HepG2 (cell line): ENCODE measurements at places on chromosomes 6 and 20. TPM values are rescaled to one million over a fixed set of nuclear protein-coding genes. Genes with fewer than 3 reads are reported as not detected.

DNA sequence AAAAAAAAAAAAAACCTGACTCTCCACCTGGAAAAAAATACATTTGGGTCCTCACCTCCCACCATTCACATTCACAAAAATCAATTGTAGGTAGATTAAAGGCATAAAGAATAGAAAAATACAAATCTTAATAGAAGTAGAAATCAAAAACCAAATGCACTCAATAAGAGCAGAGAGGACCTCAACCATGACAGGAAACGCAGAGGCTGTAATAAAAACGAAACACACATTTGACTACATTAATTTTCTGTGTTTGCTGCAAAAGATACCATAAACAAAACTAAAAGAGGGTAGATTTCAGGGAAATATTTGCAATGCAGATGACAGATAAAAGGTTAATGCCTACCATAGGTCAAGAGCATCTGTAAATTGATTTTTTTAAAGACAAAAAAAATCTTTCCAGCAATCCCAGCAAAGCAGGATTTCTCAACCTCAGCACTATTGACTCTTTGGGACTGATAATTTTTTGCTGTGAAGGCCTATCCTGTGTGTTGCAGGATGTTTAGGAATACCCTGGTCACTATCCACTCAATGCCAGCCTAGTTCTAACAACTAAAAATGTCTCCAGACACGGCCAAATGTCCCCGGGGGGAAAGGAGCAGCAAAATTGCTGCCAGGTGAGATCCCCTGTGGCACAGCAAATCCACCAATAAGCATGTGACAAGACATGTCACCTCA is 9.1 kb downstream of the ETV7 start:
- H3K4me1 ChIP-seq = no peaks in the 10 kb centered on the region
- H3K4me3 ChIP-seq = no peak overlapping the region
- peaks cover 42% of the 10 kb centered on the region for H3K27me3 ChIP-seq
- H3K36me3 ChIP-seq = no peaks in the 10 kb centered on the region

DNA sequence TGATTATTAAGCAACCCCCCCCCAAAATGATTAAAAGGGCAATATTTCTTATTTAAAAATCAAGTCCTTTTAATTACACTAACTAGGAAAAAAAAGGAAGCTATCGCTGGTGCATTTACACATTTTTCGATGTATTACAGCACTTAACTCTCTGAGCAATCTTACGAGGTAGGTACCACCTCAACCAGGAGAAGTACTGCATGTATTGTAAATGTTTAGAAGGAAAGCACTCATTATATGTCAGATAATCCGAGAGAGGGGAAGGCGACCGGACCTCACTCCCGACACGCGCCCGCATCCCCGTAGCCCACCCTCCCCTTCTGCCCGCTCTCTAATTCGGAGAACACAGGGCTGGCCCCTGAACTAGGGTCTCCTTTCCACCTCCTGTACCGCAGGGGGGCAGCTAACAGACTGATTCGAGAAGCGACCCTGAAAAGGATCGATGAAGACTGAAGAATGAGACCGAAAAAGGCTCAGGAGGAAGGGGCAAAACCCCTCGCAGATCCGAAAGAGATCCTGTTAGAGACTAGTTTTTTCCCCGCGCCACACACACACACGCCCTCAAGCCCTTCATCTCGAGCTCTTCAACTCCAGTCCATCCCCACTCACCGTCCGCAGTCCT is 337 bp downstream of the ESF1 start:
- peaks cover 62% of the 10 kb centered on the region for H3K4me1 ChIP-seq
- no peaks in the 10 kb centered on the region; the same call in 2 of the 3 replicates for H3K27me3 ChIP-seq
- H3K4me3 ChIP-seq = peak overlapping the region; percentile 84
- no peak for DNase-seq
- H3K36me3 ChIP-seq = peaks cover 13% of the 10 kb centered on the region

Gene SLC17A2
- total RNA-seq = 7.0 and 11.2 TPM in 2 replicates

DNA sequence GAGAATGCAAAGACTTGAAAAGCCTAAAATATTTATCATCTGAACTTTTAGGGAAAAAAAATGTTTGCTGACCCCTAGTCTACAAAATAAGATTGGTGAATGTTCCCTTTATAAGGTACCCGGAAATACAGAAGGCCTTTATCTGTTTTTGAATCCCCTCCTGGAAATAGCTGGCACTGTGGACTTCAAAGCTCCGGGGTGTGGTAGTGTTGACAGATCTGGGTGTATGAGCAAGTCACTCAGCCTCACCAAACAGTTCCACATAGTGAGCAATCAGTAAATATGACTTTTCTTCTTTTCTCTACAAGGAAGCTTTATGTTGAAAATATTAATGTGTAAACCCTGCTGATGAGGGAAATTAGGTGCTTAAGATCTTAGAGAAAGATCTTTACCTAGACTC is 29.2 kb upstream of the HTR1B start:
- peak; percentile 39 for DNase-seq
- peaks cover 13% of the 10 kb centered on the region for H3K4me1 ChIP-seq

Gene PRDM13
- total RNA-seq = not detected in 2 replicates

DNA sequence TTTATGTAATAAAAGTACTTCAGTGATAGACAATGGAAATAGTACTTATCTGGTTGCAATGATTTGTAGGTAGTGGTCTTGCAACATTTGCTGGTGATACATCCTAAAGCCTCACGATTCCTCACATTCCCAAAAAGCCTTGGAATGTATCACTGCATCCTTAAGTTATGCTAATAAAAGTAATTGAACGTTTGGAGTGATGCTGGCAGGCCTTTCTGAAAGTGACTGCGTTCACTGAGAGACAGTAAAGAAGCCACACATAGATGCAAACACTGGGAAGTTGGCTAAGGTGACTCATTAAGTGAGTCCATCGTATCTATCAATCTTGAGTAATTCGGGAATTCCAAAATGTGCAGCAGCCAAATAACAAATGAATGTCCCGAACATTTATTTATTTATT is 444.1 kb upstream of the SOX4 start:
- no peaks in the 10 kb centered on the region for H3K36me3 ChIP-seq
- H3K4me1 ChIP-seq = peaks cover 14% of the 10 kb centered on the region
- H3K27ac ChIP-seq = no peak overlapping the region
- DNase-seq = no peak
- no peaks in the 10 kb centered on the region for H3K27me3 ChIP-seq
- no peak overlapping the region for H3K4me3 ChIP-seq

Gene PLAGL2
- total RNA-seq = 15.3 and 26.5 TPM in 2 replicates

Gene GLP1R
- not detected in 2 replicates for total RNA-seq

GRCh38 chr6:3119040-3119723 is 671 bp downstream of the BPHL start:
- H3K27me3 ChIP-seq = no peaks in the 10 kb centered on the region; the same call in 2 of the 3 replicates
- H3K36me3 ChIP-seq = no peaks in the 10 kb centered on the region; the same call in 1 of the 2 replicates
- peak overlapping the region; percentile 88 for H3K27ac ChIP-seq
- peak overlapping the region; percentile 84 for H3K4me3 ChIP-seq

DNA sequence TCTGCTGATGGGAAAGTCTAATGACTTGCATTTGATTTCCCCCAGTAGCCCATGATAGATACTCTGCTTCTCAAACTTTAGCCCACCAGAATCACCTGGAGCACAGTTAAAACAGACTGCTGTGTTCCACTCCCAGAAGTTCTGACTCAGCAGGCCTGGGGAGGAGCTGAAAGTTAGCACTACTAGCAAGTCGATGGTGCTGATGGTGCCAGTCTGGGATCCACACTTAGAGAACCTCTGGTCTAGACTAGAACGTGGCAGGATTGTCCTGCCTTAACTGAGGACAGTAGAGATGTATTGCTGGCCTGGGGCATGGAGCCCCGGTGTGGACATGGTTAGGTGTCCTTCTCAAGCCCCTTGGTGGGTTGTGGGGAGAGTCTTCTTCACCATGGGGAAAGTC is 8.7 kb downstream of the TOX2 start:
- H3K36me3 ChIP-seq = no peaks in the 10 kb centered on the region
- H3K27ac ChIP-seq = no peak overlapping the region
- no peak for DNase-seq
- no peaks in the 10 kb centered on the region for H3K4me1 ChIP-seq
- peaks cover 60% of the 10 kb centered on the region for H3K27me3 ChIP-seq

Gene SYTL3
- total RNA-seq = 0.11 and 0.17 TPM in 2 replicates

- peaks cover 27% of the 10 kb centered on the region for H3K4me1 ChIP-seq
- H3K4me3 ChIP-seq = no peak overlapping the region
- no peaks in the 10 kb centered on the region for H3K36me3 ChIP-seq
These were observed 392 bp downstream of the TRIM31 start for GRCh38 chr6:30112402-30112994.

- H3K27me3 ChIP-seq = no peaks in the 10 kb centered on the region
- H3K27ac ChIP-seq = no peak overlapping the region
- DNase-seq = no peak
- no peaks in the 10 kb centered on the region for H3K4me1 ChIP-seq
These were observed 16.1 kb upstream of the HMGN3 start for GRCh38 chr6:79250559-79250958.

Gene DDX43
- not detected in 2 replicates for total RNA-seq

DNA sequence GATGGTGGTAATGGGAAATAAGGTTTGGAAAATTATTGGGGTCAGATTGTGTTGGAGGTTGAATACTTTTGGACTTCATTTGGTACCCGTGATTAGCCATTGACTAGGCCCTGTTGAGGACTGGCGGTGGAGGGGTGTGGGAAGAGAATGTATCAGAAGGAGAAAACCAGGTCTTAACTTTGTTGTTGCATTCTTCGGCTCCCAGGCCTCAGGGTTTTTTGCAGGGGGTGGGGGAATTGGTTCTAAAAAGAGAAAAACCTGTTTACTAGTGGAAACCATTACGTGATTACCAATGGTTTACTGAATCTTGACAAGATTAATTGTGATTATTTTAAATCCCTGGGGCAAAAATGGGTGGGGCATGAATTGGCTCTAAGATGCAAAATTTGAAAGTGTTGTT is 85.1 kb downstream of the PHF20 start:
- H3K4me3 ChIP-seq = no peak overlapping the region
- no peak for DNase-seq
- H3K27ac ChIP-seq = no peak overlapping the region
- no peaks in the 10 kb centered on the region for H3K27me3 ChIP-seq
- H3K4me1 ChIP-seq = peaks cover 10% of the 10 kb centered on the region

- H3K4me3 ChIP-seq = no peak overlapping the region
- H3K36me3 ChIP-seq = no peaks in the 10 kb centered on the region
- no peaks in the 10 kb centered on the region for H3K27me3 ChIP-seq
- no peak for DNase-seq
- no peak overlapping the region for H3K27ac ChIP-seq
- H3K4me1 ChIP-seq = no peaks in the 10 kb centered on the region
These were observed 194.0 kb downstream of the PKHD1 start for GRCh38 chr6:51893366-51893765.

Gene BPIFB2
- 27.4 and 54.5 TPM in 2 replicates for total RNA-seq

GRCh38 chr6:5050009-5050408 is 35.1 kb upstream of the PPP1R3G start:
- no peak for DNase-seq
- H3K27me3 ChIP-seq = no peaks in the 10 kb centered on the region
- no peaks in the 10 kb centered on the region for H3K36me3 ChIP-seq

DNA sequence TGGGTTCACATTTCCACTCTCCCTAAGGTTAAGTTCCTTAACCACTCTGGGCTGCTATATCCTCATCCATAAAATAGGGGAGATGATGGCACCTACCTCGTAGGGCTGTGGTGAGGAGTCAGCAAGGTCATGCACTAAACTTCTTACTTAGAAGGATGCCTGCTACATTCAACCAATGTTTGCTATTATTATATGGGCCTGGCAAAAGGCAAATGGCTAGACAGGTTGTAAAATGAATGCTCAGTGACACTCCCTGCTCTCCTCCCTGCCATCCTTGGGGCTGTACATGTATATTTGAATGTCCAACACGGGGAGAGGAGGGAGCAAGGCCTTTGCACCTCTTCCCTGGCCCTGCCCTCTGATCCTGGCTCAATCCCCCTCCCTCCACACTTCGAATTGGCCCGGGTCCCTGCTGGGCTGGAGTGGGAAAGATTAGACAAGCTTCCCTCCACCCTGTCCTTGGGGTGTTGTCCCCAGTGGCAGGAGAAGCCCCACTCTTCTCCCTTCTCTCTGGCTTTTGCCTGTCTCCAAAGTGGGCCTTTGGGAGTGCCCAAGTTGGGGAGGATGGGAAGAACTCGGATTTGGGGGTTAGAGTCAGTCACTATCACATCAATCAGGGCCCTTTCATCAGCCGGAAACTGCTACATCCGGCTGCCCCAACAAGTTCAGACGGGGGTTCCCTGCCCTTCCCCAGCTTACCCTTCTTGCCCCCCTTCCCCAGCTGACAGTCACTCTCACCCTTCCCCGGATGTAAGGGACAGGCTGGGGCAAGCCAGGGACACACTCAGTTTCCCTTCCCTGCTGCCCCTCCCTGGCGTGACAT is 36.3 kb upstream of the VEGFA start:
- no peak for DNase-seq
- H3K4me3 ChIP-seq = no peak overlapping the region
- no peaks in the 10 kb centered on the region for H3K36me3 ChIP-seq
- no peaks in the 10 kb centered on the region for H3K27me3 ChIP-seq

DNA sequence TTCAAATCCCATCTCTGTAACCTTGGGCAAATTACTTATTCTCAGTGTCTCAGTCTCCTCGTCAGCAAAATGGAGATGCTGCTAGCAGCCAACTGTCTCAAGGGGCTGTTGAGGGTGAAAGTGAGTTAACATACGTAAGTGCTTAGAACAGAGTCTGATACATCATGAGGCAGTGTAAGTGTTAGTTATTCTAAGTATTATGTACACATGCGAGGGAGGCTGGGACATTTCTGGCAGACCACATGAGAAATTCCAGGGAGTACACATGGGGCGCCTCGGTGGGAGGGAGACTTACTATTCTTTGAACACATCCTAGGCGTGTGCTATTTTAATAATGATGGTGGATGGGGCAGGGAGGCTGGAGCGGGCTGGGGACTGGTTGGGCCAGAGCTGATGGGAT is 99.1 kb downstream of the DLGAP4 start:
- H3K27ac ChIP-seq = no peak overlapping the region
- H3K4me1 ChIP-seq = no peaks in the 10 kb centered on the region
- H3K27me3 ChIP-seq = no peaks in the 10 kb centered on the region
- DNase-seq = no peak
- H3K36me3 ChIP-seq = no peaks in the 10 kb centered on the region

DNA sequence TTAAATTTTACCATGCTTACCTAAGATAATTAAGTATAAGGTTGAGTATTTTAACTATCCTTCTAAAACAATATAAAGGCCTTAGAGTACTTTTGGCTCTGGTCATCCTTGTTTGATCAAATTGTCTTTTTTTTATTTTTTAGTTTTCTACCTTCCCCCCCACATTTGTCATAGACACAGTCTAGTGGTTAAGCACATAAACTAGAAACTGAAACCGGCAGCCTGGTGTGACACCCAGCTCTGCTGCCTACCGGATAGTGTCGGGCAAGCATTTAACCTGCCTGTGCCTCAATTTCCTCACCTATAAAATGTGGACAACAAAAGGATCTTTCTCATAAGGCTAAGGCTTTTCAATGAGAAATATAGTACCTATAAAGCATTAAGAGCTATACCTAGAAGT is 21.6 kb upstream of the TULP4 start:
- no peak overlapping the region for H3K27ac ChIP-seq
- peaks cover 44% of the 10 kb centered on the region for H3K4me1 ChIP-seq
- no peak for DNase-seq
- no peak overlapping the region for H3K4me3 ChIP-seq
- H3K27me3 ChIP-seq = no peaks in the 10 kb centered on the region

- no peaks in the 10 kb centered on the region for H3K27me3 ChIP-seq
- DNase-seq = no peak
- no peaks in the 10 kb centered on the region for H3K36me3 ChIP-seq
These were observed 116.9 kb upstream of the SCGN start for GRCh38 chr6:25534942-25535631.

GRCh38 chr20:48816282-48817205 is 11.3 kb downstream of the PREX1 start:
- DNase-seq = no peak
- no peak overlapping the region for H3K4me3 ChIP-seq
- H3K27ac ChIP-seq = no peak overlapping the region

- H3K36me3 ChIP-seq = no peaks in the 10 kb centered on the region
- H3K27me3 ChIP-seq = no peaks in the 10 kb centered on the region; the same call in 2 of the 3 replicates
- no peak overlapping the region for H3K4me3 ChIP-seq
- H3K27ac ChIP-seq = no peak overlapping the region
- no peak for DNase-seq
These were observed 243.0 kb upstream of the RIN2 start for GRCh38 chr20:19515074-19515473.
